CD4-positive, CD25-positive, alpha-beta regulatory T cell (primary cell): ENCODE measurements at places on chromosomes 4 and X. TPM values are rescaled to one million over a fixed set of nuclear protein-coding genes. Genes with fewer than 3 reads are reported as not detected.

SYTL4 gene
- total RNA-seq: 0.22 TPM

GRCh38 chr4:118761397-118762016 lies 74.4 kb downstream of the SEC24D start:
- H3K36me3 ChIP-seq: peaks cover 44% of the 10 kb centered on the region
- H3K4me1 ChIP-seq: no peaks in the 10 kb centered on the region
- no peak overlapping the region for H3K27ac ChIP-seq
- no peak for DNase-seq
- H3K27me3 ChIP-seq: no peaks in the 10 kb centered on the region

GRCh38 chrX:46837558-46838485 lies 979 bp downstream of the RP2 start:
- DNase-seq: no peak
- H3K36me3 ChIP-seq: no peaks in the 10 kb centered on the region
- H3K4me1 ChIP-seq: peaks cover 19% of the 10 kb centered on the region

PLK4 gene
- 13.8 TPM for total RNA-seq

DNA sequence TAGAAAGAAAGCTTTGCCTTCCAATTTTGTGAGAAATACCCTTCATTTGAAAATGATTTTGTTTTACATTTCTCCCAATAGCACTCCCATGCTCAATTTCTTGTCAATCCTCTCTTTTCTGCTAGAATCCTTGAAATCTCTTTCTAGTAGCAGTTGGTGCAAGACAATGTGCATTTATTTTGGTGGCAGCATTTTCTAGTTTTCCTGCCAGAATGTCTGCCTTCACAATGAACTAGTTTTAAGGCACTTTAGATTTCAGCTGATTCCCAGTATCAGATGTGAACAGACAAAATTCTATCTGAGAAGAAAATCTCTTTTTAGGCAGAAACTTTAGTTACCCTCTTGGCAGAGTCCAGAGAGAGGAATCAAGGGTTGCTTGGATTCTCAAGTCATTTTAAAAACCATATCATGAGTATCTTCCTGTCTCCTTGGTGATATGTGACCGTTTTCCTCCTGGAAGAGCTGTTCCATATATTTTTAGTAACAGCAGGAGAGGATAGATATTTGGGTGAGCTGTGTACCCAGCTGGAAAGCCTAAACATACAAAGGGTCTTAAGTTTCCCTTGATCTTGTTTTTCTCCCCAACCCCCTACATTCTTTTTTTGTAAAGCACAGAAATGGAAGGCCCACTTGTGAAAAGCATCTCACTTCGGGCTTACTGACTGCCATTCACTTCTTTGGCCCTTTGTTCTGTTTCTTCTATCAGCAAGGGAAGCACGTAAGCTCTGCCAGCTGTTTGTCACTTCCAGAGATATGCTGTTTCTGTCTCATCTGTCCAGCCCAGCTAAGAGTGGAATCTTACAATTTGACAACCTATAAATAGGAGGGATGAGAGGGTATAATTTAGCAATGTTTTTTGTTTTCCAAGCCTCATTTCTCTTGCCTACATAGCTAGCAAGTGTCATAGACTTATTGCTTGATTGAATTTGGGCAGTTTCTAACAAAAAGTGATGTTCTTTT lies 38.7 kb downstream of the TSPAN7 start:
- no peak overlapping the region for H3K4me3 ChIP-seq
- no peaks in the 10 kb centered on the region for H3K27me3 ChIP-seq
- no peak for DNase-seq

PRKX gene
- total RNA-seq: 103 TPM

SLC6A14 gene
- total RNA-seq: not detected

GRCh38 chrX:134604701-134605311 lies 53.5 kb downstream of the PLAC1 start:
- peaks cover 2% of the 10 kb centered on the region for H3K27me3 ChIP-seq
- H3K4me3 ChIP-seq: no peak overlapping the region
- H3K4me1 ChIP-seq: no peaks in the 10 kb centered on the region
- no peak for DNase-seq

PITX2 gene
- not detected for total RNA-seq

DNA sequence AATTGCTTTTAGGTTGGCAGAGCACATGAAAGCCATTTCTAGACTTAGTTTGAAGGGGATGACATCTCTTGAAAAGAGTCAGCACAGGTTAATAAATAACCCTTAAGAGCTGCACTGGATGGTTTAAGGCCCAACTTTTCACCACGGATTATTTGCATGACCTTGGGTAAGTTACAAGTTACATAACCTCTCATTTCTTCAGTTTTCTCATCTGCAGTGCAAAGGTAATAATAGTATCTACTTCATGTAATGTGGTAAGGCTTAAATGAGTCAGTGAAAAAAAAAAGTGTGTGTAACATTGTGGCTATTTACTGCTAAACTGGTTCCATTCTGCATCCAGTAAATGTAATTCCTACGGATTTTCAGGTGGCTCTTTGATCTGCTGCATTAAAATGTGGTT lies 715.8 kb downstream of the CCSER1 start:
- DNase-seq: no peak
- H3K36me3 ChIP-seq: no peaks in the 10 kb centered on the region
- H3K27ac ChIP-seq: no peak overlapping the region
- no peaks in the 10 kb centered on the region for H3K4me1 ChIP-seq
- no peak overlapping the region for H3K4me3 ChIP-seq

RHOXF2B gene
- not detected for total RNA-seq
